Tibial artery (tissue), 4 donors: ENCODE measurements at places on chromosomes 4 and X.

DNA sequence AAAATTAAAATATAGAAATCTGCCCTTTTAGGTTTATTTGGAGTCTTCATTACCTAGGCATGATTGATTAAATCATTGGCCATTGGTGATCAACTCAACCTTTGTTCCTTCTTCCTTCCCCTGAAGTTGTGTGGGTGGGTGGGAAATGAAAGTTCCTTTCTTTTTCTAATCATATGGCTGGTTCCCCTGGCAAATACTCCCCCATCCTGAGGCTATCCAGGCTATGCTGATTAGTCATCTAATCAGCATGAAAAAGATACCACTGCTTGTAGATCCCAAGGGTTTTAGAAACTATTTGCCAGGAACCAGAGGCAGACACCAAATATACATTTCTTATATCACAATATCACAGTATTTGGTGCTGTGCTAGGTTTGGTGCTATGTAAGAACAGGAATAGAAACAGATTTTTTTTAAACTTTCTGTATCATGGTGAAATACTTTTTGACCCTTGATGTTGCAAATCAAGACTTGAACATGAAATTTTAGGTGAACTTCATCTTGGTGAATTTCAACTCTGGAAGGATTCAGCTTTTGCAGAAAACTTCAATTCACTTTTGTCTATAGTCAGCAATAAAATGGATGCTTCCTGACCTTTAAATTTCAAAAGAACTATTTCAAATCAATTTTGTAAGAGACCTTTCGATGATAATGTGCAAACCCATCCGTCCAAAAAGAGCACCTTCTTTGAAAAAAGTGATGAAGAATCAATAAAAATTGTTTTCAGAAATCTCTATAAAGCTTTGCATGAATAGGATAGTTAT, 71.1 kb downstream of the CCSER1 start:
- DNase-seq, result no peak

DNA sequence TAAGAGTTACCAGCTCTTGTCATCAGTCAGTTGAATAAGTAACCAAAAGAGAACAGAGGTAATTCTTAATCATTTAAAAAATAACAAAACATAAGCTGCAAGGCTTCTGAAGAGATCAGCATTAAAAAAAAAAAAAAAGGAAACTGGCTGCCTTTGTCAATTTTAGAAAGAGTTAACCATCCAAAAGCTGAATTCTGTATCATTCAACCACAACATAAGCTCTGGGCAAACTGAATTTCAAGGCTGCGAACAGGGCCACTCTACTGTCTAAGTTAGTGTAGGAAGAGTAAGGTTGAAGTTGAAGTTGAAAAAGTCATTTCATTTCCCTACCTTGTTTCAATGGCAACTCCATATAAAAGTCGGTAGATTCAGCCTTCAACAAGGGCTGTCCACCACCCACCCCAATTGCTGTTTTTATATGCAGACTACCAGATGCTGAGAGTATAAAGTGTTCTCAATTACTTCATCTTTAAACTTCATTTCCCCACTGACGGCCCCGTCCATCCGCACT, 1.1 kb upstream of the LIN54 start:
- no peak for DNase-seq

GRCh38 chr4:51884055-51884454, 41.1 kb downstream of the DCUN1D4 start:
- DNase-seq, result no peak

DNA sequence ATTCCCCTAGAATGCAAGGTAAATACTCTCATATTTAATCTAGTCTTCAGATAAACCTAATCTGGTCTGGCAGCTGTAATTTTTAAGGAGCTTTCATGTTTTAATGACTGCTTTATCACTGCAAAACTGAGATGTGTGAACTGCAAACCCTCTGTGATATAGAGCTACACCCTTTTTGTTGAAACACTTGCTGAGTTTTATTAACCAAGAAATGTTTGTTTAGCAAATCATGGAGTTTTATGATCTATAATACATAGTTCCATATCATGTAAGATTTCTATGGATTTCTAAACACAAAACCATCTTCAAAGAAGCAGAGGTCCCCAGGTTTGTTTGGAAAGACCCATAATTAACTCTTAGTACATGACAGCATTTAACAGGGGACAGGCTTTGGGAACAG, 126.4 kb downstream of the BTC start:
- no peak for DNase-seq

GRCh38 chr4:166123546-166123945, 250.5 kb downstream of the TLL1 start:
- no peak for DNase-seq

DNA sequence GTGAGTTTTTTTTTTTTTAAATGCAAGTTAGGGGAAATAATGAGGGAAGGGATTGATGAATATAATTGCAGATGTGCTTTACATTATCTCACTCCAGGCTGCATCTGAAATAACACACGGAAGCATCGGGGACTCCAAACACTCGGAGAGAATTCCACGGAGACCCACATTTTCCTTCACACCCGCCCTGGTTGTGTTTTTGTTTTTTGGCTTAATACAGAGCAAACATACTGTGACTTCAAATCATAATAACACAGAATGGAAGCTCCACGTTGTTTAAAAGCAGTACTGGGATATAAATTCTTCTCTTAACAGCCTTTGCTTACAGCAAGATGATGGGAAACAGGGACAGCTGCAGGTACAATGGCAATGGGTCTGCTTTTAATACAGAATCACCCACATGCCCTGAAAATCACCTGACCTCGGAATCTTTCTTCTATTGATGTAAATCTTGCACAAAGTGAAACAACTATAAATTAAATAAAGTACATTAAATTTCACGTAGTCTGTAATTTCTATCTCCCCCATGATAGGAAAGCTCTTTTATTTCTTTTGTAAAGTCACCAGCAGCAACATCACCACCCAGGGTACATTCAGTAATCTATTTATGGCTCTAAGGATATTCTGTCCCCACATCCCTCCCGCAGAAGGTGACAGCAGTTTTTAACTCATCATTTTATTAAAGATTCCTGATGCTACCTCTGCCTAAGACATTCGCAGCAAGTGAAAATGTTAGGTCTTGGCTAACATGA, 119.3 kb downstream of the ZNF827 start:
- no peak for DNase-seq

DNA sequence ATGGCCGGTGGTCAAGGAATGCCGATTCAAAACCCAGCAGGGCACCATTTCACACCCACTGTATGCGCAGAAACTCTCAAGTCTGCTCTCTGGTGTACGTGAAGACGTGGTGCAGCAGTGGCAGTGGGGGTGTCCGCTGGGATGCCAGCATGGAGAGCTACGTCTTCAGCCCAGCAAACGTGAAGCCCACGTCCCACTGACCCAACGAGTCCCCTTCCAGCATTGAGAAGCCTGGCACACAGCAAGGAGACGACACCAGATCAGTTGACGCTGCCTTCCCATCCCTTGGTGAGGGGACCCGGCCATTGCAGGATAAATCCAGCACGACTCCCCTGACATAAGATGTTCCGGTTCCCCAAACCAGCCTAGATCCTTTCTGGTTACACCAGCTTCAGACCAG, 2.2 kb upstream of the PLXNB3 start:
- DNase-seq, result no peak

DNA sequence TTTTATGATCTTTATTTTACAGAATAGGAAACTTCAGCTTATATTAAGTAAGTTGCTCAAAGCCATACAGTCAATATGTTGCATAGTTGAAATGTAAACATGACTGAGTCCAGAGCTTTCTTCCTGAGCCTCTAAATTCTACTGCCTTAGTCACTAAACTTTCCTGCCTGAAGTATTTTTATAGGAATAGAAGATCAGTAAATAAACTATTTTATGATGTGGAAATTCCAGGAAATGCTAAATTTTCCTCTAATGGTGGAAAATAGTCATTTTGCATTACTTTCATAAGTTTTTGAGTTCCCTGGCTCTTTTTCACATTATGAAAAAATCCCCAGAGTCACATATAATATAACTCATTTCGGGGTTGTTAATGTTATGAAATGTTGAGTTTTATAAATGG, 182.8 kb downstream of the BANK1 start:
- DNase-seq, result no peak

- DNase-seq, result peak; percentile 44
Measured at GRCh38 chr4:6204871-6205566, 4.7 kb upstream of the JAKMIP1 start.

- DNase-seq, result no peak
Measured at GRCh38 chr4:139853309-139853708, 187.7 kb downstream of the MGST2 start.

- DNase-seq, result no peak
Measured at GRCh38 chr4:38099908-38100407, 139.8 kb downstream of the PTTG2 start.

- DNase-seq, result no peak
Measured at GRCh38 chr4:184370711-184371389, 103.5 kb downstream of the IRF2 start.

DNA sequence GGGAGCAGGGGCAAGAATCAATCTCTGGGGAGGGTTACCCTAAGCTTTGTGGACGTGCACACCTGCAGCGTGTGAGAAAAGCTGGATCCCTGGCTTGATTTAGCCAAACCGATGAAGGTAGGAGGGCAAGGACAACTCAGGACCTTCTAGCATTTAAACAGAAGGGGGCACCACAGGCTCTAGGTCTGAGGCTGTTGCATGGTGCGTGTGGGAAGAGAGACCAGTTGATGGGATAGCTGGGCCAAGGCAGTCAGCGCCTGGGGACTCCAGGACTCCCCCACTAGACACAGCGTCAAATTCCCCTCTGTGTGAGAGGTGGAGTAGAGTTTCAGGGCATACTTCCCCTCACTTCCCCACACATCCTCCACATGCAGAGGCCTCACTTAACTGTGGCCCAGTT, 4.3 kb downstream of the GABRQ start:
- no peak for DNase-seq
